Stimulated activated CD4-positive, alpha-beta T cell treated with anti-CD3 and anti-CD28 coated beads, Interleukin-1b, Interleukin-23, amount 100 ng/mL, for 4 hours (primary cell): ENCODE measurements at places on chromosomes 2 and 18.

DNA sequence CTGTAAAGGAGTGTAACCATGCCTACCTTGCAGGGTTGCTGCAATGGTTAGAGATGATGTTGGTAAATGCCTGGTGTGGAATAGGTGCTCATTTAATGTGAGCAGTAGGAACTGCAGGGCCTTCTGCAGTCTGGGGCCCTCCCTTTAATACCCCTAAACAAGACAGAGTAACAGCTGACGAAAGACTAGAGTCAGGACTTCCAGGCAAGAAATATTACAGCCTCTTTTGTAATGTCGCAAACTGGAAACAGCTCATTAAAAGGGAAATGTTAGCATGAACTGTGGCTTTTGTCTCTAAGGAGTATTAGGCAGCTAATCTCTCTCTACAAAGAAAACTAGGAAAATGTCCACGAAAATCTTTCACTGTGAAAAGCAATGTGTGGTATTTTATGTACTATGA lies 26.0 kb downstream of the MARCO start:
- DNase-seq = no peak

GRCh38 chr2:175432793-175433192 lies 251.3 kb upstream of the ATP5MC3 start:
- no peak for DNase-seq

GRCh38 chr2:26770986-26771586 lies 7.0 kb downstream of the SLC35F6 start:
- DNase-seq = no peak

DNA sequence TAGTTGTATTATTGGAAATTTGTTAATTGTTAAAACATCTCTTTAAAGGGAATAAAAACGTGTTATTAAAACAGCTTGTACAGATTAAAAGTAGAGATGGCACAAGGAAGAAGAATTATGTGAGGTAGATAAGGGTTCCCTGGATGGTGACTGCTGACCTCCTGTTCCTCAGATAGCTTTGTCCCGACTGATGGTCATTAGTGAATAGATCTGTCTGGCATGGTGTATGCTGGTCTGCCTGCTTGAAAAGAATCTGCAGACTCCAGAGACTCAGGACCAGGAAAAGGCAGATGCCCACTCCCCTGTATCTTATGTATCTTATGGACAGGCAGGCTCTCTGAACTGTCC lies 5.6 kb upstream of the FARP2 start:
- no peak for DNase-seq

DNA sequence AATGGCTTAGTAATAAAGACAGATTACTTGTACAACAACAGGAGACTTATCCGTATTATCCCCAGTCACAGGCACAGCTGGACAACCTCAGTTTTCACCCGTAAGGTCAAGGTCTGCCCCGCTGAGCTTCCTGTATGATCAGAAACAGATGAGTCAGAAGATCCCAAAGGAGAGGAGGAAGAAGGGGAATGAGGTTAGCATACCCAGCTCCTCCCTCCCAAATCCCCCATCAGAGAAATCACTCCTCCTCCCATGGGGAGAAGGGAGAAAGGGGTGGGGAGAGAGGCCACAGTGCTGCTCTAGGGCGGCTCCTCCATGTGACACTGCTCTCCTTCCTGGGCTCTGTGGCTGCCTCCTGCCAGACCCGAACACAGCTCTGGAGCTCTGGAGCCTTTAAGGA lies 53.8 kb upstream of the SPTBN1 start:
- no peak for DNase-seq

DNA sequence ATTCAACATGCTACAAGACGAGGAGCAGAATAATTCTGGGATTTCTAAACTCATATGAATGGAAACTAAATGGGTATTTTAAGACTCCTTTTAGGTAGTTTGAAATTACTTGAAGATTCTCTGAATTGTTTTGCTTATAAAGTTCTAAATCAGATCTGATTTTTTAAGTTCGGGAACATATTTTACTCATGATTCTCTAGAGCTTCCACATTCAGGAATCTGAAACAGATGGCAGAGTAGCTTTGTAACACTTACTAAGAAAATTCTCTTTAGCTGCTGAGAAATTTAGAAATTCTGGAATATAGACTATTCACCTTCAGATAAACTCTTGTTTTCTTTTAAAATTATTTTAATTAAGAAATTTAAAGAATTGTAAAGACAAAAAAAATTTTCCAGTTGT lies 13.7 kb downstream of the RBBP8 start:
- no peak for DNase-seq

DNA sequence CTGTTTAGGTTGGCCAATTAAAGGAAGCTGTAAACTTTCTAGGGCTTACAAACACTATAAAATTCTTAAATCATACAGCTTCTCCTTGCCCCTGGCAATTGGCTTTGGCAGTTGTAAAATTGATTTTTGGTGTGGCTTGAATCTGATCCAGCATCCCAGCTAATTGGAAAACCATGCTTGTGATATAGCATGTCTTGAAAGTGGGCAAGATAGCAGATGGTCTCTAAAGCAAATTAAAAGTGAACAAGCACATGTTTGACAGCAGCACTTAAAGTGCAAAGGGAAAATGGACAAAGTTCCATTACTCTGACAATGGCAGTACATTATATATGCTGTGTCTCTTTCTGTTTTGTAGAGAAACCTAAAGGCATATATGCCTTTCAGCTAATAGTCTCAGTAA lies 302.9 kb upstream of the NXPH2 start:
- DNase-seq = no peak

- DNase-seq = no peak
Observed at GRCh38 chr2:216959433-216959832, 99.6 kb upstream of the TNP1 start.

GRCh38 chr2:10273215-10274175 lies 29.2 kb upstream of the HPCAL1 start:
- DNase-seq = no peak

- no peak for DNase-seq
Observed at GRCh38 chr2:168186452-168186851, 60.9 kb downstream of the STK39 start.

- no peak for DNase-seq
Observed at GRCh38 chr2:37781028-37781427, 109.6 kb upstream of the CDC42EP3 start.

- DNase-seq = no peak
Observed at GRCh38 chr2:230735884-230736283, 23.2 kb downstream of the CAB39 start.

- DNase-seq = no peak
Observed at GRCh38 chr2:33126552-33126951, 179.8 kb downstream of the LTBP1 start.

DNA sequence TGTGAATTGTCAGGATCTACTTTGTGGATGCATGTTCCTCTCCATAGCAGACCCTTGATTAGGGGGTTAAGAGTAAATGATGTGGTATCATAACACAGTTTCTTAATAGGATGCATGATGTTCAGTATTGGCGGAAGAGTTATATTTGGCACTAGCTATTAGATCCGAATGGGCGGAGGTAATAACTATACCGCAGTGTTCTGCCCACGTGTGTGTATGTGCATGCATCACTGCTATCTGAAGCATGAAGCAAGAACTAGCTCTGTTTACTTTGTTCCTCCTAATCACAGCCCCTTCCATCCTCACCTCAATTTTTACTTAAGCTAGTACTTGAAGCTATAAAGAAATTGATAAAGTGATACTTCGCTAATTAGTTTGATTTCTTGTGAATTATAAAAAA lies 159.6 kb upstream of the NOSTRIN start:
- DNase-seq = no peak

- DNase-seq = no peak
Observed at GRCh38 chr2:240302041-240302440, 133.4 kb upstream of the GPC1 start.

DNA sequence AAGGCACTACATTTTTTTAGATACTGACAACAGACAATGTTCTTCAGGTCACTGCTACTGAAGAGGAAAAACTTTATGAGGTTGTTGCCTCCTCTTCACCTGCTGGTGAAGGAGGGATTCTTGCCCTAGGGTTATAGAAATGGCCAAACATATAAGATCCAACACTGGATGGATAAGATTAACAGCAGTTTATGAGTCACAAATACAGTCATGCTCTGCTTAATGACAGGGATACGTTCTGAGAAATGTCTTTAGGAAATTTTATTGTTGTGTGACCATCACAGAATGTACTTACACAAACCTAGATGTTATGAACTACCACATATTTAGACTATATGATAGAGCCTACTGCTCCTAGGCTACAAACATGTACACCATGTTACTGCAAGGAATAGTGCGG lies 57.4 kb upstream of the AMMECR1L start:
- DNase-seq = no peak
